H9 (cell line): ENCODE measurements at places on chromosomes 12 and 14. TPM values are rescaled to one million over a fixed set of nuclear protein-coding genes. Genes with fewer than 3 reads are reported as not detected.
A peak's percentile ranks its signal among the peaks of the same experiment; 100 is the strongest.

DNA sequence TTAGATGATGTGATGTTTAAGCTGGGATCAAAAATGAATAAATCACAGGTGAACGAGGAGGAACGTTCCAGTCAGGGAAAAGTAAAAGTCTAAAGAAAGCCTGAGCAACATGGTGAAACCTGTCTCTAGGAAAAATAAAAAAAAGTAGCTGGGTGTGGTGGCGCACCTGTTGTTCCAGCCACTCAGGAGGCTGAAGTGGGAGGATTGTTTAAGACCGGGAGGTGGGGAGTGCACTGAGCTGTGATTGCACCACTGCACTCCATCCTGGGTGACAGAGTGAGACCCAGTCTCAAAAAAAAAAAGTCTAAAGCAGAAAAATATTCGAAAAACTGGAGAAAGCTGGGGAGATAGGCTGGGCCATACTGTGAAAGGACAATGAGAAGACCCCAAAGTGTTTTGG, 39.2 kb upstream of the SOCS2 start:
- H3K4me3 ChIP-seq = no peak overlapping the region
- H3K27ac ChIP-seq = no peak overlapping the region
- no peaks in the 10 kb centered on the region for H3K27me3 ChIP-seq
- H3K4me1 ChIP-seq = no peaks in the 10 kb centered on the region
- H3K36me3 ChIP-seq = peaks cover 3% of the 10 kb centered on the region; the same call in 1 of the 2 replicates
- DNase-seq = no peak

Gene BTBD6
- 22.9 and 23.3 TPM in 2 replicates for total RNA-seq

DNA sequence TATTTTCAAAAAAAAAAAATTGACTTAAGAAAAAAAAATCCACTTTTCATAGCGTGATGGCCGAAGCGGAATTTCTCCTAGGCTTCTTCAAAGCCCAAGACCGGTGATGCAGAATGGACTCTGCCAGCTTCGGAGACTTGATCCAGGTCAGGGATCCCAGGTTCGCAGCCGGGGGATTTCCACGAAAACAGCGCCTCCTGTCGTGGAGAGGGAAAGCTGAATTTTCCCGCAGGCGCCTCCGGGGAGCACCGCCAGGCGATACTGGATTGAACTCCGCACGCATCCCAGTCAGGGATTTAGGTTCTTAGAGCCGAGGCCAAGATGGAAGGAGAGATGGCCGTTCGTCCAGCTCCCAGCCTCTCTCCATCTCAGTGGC, 2.1 kb downstream of the TTC6 start:
- peaks cover 87% of the 10 kb centered on the region for H3K27me3 ChIP-seq
- no peaks in the 10 kb centered on the region for H3K4me1 ChIP-seq
- peak; percentile 71 for DNase-seq
- no peaks in the 10 kb centered on the region for H3K36me3 ChIP-seq
- no peak overlapping the region for H3K27ac ChIP-seq

GRCh38 chr14:56168007-56168616, 49.9 kb downstream of the PELI2 start:
- no peak overlapping the region for H3K4me3 ChIP-seq
- H3K36me3 ChIP-seq = peaks cover 2% of the 10 kb centered on the region; the same call in 1 of the 2 replicates
- no peak for DNase-seq
- no peaks in the 10 kb centered on the region for H3K4me1 ChIP-seq
- H3K27me3 ChIP-seq = no peaks in the 10 kb centered on the region
- no peak overlapping the region for H3K27ac ChIP-seq

GRCh38 chr12:118136559-118137003, 657 bp downstream of the PEBP1 start:
- no peak overlapping the region for H3K27ac ChIP-seq
- H3K36me3 ChIP-seq = peaks cover 38% of the 10 kb centered on the region
- H3K27me3 ChIP-seq = no peaks in the 10 kb centered on the region
- DNase-seq = peak; percentile 42
- H3K4me1 ChIP-seq = no peaks in the 10 kb centered on the region

GRCh38 chr12:52867642-52868041, 18.8 kb upstream of the KRT78 start:
- no peak overlapping the region for H3K4me3 ChIP-seq
- DNase-seq = peak; percentile 73
- H3K27ac ChIP-seq = no peak overlapping the region
- H3K4me1 ChIP-seq = no peaks in the 10 kb centered on the region
- H3K27me3 ChIP-seq = no peaks in the 10 kb centered on the region
- H3K36me3 ChIP-seq = no peaks in the 10 kb centered on the region
